ENCODE measurements at places on chromosomes 6 and 20.

GRCh38 chr20:57996936-57997890 is 231.2 kb downstream of the ANKRD60 start:
- DNase-seq, result no peak

- DNase-seq, result no peak
Measured at GRCh38 chr20:51503376-51503775, 39.1 kb downstream of the NFATC2 start.

- DNase-seq, result no peak
Measured at GRCh38 chr6:107679457-107679856, 144.7 kb downstream of the SCML4 start.

GRCh38 chr20:20505554-20505953 is 137.7 kb downstream of the INSM1 start:
- DNase-seq, result no peak

- DNase-seq, result no peak
Measured at GRCh38 chr6:13611715-13612114, 3.4 kb upstream of the NOL7 start.
